H9 (cell line): ENCODE measurements at places on chromosomes 4 and X.

DNA sequence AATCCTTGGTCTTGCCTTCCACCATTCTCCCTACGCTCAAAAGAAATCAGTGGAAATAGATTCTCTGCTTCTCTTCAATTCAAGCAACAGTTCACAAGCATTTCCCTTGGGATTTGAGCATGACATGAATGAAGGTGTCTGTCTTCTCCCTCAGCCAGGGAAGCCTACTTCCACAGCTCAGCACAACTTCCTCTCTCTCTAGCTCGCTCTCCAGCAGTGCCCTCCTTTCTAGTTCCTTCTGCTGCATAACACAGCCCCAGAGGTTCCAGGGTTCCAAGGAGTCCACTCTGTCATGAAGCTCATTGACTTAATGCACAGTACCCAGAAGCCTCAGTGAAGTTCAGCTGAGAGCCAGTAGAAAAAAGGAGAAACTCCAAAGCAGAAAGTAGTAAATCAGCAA is 81.3 kb downstream of the PLS3 start:
- DNase-seq = peak; percentile 45

- DNase-seq = no peak
These were observed 107.8 kb downstream of the TNIP2 start for GRCh38 chr4:2648159-2648814.

GRCh38 chrX:150324035-150324728 is 38.9 kb upstream of the MAMLD1 start:
- DNase-seq = no peak

GRCh38 chr4:39699687-39700409 is 1.9 kb downstream of the UBE2K start:
- DNase-seq = no peak

- DNase-seq = no peak
These were observed 6.2 kb upstream of the ZBTB33 start for GRCh38 chrX:120244395-120244734.

GRCh38 chr4:8540072-8540471 is 40.1 kb upstream of the GPR78 start:
- no peak for DNase-seq

DNA sequence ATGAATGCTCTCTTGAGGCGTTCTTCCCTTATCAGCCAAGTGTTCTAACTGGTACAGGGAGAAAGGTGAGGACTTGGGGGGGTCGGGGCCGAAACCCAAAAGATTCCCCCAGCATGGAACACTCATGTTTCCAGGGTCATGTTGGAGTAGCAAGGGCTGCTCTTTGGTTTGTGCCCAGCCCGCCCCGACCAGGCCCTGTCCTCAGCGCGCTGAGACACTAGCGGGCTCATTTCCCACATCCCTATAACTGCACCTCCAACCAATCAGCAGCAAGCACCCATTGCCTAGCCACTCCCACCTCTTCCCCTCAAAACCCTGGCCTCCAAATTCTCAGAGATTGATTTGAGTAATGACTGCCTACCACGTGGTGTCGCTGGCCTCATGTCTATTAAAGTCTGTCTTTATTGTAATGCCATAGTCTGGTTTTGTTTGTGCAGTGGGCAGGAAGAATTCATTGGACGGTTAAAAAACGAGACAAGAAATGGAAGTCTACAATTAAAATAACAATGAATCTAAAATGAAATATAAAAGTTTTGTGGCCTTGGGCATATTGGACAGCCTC is 1928.4 kb downstream of the STIM2 start:
- DNase-seq = no peak

DNA sequence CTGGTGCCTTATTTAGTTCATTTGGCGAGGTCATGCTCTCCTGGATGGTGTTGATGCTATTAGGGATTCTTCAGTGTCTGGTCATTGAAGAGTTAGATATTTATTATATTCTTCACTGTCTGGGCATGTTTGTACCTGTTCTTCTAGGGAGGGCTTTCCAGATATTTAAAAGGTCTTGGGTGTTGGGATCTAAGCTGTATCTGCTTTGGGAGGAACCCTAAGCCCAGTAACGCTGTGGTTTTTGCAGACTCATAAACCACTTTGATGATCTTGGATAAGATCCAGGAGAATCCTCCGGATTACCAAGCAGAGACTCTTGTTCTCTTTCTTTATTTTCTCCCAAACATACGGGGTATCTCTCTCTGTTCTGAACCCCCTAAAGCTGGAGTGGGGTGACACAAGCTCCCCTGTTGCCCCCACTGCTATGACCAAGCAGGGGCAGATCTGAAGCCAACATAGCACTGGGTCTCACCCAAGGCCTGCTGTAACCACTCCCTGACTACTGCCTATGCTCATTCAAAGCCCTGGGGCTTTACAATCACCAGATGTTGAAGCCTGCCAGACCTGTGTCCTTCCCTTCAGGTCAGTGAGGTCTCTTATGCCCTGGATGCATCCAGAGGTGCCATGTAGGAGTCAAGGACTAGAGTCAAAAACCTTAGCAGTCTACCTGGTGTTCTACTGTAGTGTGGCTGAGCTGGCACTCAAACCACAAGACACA is 187.6 kb downstream of the GUCY2F start:
- DNase-seq = no peak

- DNase-seq = no peak
These were observed 247.2 kb upstream of the CENPE start for GRCh38 chr4:103445377-103445776.

GRCh38 chrX:47030339-47030738 is 47.9 kb upstream of the RGN start:
- DNase-seq = no peak
